Renal cortical epithelial cell (primary cell): ENCODE measurements at places on chromosomes 6 and 20. TPM values are rescaled to one million over a fixed set of nuclear protein-coding genes. Genes with fewer than 3 reads are reported as not detected.

COL11A2 gene
- total RNA-seq, result 0.17 and 0.20 TPM in 2 replicates

ARFGEF3 gene
- total RNA-seq, result 8.7 and 13.8 TPM in 2 replicates

C20orf144 gene
- 0.35 TPM in 1 of 2 replicates, not detected in the other for total RNA-seq

AKAP12 gene
- 54.4 and 218 TPM in 2 replicates for total RNA-seq

GABRR2 gene
- 0.05 TPM in 1 of 2 replicates, not detected in the other for total RNA-seq

HLA-G gene
- total RNA-seq, result 1.7 and 5.7 TPM in 2 replicates

MEP1A gene
- total RNA-seq, result not detected in 2 replicates

HLA-DRA gene
- 0.52 and 0.70 TPM in 2 replicates for total RNA-seq

EFCAB8 gene
- total RNA-seq, result 0.05 TPM in 1 of 2 replicates, not detected in the other

TMEM151B gene
- total RNA-seq, result not detected in 2 replicates

CASS4 gene
- total RNA-seq, result 0.20 TPM in 1 of 2 replicates, not detected in the other

CDSN gene
- total RNA-seq, result under 0.01 and 0.05 TPM in 2 replicates

SH3BGRL2 gene
- total RNA-seq, result 10.7 and 11.6 TPM in 2 replicates

PREX1 gene
- under 0.01 and 1.5 TPM in 2 replicates for total RNA-seq
